ENCODE measurements at places on chromosomes 5 and 9.

GRCh38 chr9:87256973-87257372 is 240.7 kb upstream of the DAPK1 start:
- no peak for DNase-seq

GRCh38 chr5:124980163-124980941 is 233.9 kb upstream of the ZNF608 start:
- DNase-seq = peak; percentile 91

DNA sequence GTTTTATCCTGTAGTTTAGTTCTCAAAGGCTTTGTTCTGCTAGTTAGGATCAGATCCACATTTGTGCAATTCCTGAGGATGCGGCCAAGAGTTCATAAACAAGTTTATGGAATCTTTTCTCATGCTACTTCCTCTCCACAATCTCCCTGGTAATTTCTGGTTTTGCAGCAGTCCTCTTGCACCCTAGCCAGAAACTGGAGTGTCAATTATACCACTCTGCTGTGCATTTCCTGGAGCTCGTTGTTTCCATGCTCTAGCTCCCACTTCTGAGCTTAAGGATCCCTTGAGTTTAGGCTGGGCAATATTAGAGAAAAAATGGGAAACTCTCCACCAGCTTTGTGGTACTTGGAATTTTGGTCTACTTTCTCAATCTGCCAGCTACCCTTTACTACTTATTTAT is 474.7 kb downstream of the DIRAS2 start:
- no peak for DNase-seq

GRCh38 chr9:77166193-77166592 is 11.1 kb upstream of the VPS13A start:
- no peak for DNase-seq

- DNase-seq = no peak
Measured at GRCh38 chr9:33465596-33466564, 7.8 kb downstream of the NOL6 start.

GRCh38 chr9:132663117-132663516 is 6.7 kb downstream of the DDX31 start:
- no peak for DNase-seq

DNA sequence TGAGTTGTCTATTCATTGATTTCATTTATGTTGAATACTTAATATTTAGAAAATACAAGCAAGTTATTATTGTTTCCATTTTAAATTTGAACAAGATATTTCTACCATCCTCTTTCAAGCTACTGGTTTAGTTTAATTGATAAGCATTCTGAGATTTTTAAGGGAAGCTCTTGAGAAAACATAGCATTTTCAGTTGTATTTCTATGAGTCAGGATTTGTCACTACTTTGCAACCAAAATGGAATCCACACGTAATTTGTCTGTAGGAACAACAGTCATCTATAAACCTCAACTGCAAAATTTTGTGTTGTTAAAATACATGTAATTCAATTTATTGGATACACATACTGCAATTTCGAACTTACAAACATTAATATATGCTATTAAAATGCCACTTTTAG is 74.0 kb downstream of the PRR16 start:
- DNase-seq = no peak

All from NCI-H2081 (cell line).